ENCODE measurements at places on chromosomes 1 and 21.

DNA sequence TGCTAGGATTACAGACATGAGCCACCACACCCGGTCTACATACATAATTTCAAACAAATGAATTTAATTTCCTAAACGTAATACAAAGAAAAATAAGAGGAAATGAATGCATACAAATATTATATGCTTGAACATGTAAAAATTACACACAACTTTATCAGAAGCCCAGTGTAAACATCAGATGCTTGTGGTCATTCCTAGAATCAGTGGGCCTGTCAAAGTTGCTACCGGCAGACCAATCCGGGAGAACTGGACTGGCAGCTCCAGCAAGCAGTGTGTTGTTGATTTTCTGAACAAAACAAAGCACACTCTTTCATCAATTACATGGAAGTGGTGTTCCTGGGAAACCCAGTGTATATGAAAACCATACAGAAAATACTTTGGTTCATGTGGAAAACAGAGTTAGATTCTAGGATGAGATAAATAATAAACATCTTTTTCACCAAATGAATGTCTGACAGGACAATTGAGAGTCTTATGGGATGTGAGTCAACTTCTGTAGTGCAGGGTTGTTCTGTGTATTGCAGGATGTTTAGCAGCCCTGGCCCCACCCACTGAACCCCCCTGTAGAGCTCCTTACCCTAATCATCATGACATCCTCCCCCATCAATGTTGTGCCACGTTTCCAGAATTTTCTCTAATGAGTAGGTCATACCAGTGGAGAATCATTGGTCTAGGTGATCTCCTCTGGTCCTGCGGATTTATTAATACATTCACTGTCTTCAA, 33.8 kb downstream of the MFSD2A start:
- no peak for DNase-seq

GRCh38 chr1:215132156-215132555, 49.6 kb downstream of the KCNK2 start:
- DNase-seq = no peak

DNA sequence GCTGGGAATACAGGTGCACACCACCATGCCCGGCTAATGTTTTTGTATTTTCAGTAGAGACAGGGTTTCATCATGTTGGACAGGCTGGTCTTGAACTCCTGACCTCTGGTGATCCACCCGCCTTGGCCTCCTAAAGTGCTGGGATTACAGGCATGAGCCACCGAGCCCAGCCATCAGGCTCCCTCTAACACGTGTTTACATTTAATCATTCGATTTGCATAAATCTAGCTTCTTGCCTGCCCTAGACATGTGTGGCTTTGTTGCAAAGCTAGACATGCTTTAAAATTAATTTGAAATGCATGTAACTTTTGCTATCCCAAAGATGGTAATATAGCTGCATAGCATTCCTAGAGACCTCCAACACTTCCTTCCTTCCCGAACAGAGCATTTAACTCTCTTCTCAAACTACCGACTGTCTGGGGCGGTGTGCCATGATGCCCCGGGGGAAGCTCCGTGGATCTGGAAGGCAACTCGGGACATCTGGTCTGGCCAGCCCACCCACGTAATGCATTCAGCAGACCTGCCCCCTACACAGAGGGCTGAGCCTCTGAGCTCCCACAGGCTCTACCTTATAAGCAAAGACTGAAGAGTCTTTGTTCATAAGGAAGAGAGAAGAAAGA, 34.6 kb upstream of the NID1 start:
- no peak for DNase-seq

GRCh38 chr1:150102986-150103385, 35.4 kb downstream of the VPS45 start:
- DNase-seq = no peak

DNA sequence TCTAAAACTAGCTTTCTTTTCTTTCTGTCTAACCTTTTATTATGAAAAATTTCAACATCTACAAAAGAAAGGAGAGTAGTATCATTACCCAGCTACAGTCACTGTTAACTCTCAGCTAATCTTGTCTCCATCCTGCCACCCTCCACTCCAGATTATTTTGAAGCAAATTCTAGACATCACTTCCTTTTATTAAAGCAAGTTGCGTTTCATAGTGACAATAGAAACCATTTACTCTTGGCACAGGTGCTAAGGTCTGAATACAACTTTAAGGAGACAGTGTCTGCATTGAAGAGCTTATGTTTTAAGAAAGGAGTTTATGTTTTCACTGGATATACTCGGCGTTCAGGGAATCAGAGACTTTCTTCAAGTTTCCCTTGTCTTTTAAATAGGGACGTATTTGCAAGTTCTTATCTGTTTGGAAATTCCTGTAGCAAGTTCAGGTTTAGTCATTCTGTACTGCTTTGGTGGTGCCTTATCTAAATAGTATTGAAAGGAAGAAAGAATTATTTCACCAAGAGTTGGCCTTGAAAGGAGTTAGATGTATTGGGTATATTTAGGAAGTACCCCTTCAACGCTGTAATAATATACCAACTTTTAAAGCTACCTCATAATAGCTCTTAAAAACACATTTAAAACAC, 42.7 kb downstream of the ITSN1 start:
- DNase-seq = no peak

GRCh38 chr1:246005067-246005466, 502.0 kb downstream of the SMYD3 start:
- no peak for DNase-seq

DNA sequence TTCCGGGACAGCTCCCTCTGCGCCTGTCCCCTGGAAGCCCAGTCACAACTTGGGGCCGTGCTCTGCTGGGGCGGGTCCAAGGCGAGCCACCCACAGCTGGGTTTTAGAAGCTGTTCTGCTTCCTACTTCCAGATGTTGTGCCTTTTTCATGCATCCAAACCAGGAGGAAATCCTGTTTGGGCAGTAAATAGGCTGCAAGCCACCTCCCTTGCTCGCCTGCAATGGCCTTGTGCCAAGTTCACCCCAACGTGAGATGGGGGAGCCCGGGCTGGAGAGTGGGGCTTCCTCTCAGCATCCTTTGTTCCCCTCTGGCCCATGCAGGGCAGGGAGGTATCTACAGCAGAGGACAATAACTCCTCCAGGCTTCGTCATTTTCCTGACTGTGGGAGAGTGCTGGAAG, 73.2 kb downstream of the DMRTB1 start:
- no peak for DNase-seq

DNA sequence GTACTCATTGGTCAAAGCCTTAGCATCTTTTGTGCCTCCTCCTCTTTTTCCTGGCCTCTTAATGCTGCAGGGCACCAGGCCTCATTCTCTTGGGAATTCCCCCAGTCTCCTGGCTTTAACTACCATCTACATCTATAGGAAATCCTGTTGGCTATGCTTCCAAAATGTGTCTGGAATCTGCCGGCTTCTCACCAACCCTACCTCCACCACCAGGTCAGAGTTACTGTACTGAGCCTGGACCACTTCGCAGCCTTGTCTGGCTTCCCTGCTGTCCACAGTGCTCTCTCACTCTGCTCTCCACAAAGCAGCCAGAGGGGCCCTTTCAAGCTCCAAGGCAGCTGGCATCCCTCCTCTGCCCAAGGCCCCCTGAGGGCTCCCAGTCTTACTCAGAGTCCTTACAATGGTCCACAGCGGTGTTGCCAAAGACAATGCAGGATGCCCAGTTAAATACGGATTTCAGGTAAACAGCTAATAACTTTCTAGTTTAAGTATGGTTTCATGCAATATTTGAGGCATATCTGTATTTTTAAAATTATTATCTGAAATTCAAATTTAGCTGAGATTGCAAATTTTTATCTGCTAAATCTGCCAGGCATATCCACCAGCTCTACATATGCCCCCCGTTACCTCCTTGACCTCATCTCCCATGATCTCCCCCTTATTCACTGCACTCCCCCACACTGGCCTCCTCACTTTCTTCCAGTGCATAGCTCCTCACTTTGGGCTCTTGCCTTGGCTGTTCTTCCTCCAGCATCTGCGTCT, 34.5 kb upstream of the FAM163A start:
- DNase-seq = no peak

- DNase-seq = no peak
Measured at GRCh38 chr1:208180421-208180820, 63.8 kb downstream of the PLXNA2 start.

DNA sequence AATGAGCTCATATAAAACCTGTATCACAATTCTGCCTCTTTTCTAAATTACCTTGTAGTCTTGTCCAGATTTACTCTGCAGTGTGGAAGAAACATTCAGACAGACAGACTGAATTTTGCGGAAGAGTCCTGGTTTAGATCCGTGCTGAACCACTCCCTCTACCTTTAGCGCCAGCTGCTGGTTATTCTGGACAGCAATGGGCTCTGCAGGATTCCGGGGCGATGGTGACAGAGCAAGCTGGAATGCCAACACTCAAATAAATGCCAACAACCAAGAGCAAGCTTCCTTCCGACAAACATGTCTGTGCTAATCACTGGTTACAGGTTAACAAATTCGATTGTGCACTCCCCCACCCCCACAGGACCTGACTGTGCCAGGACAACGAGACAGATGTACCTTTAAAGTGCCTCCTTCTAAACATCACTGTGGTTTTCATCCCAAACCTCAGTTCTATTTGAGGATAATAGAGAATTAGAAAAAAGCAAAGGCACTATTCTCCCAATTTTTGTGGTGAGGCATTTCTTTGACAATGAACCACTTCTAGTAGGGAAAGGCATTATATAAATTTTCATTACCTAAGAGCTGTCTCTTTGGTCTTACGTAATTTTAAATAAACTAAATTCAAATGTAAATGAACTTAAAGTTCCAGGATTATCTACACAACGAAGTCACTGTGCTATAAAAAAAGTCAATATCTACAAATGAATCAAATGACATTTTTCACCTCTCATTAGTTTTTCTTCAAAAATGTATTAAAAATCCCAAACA, 90.4 kb downstream of the INTS7 start:
- DNase-seq = no peak

GRCh38 chr1:92291372-92291999, 7.3 kb downstream of the GLMN start:
- DNase-seq = no peak

DNA sequence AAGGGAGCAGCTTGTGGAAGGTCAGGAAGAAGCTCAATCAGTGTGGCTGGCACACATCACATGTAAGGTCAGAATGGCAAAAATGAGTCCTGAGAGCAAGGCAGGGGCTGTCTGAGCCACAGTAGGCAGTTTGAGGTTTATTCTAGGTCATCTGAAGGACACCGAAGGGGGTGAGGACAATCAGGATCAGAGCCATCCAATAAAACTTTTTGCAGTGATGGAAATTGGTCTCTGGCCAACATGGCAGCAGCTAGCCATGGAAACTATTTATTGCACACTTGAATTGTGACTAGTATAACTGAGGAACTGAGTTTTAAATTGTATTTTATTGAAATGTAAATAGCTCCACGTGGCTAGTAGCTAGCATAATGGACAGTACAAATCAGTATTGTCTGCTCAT, 97.0 kb upstream of the CACNA1E start:
- DNase-seq = no peak

GRCh38 chr1:93362237-93362636, 16.5 kb downstream of the DR1 start:
- DNase-seq = no peak
